ENCODE measurements at places on chromosomes 2 and 18.

- H3K27ac ChIP-seq: no peak overlapping the region
- H3K4me1 ChIP-seq: peaks cover 14% of the 10 kb centered on the region
- H3K4me3 ChIP-seq: peak overlapping the region; percentile 83
Measured at GRCh38 chr18:26656944-26657536, 108.7 kb upstream of the KCTD1 start.

- no peak overlapping the region for H3K27ac ChIP-seq
- H3K4me1 ChIP-seq: no peaks in the 10 kb centered on the region
- no peaks in the 10 kb centered on the region for H3K36me3 ChIP-seq
- DNase-seq: no peak
Measured at GRCh38 chr2:60538101-60538500, 15.4 kb downstream of the BCL11A start.

DNA sequence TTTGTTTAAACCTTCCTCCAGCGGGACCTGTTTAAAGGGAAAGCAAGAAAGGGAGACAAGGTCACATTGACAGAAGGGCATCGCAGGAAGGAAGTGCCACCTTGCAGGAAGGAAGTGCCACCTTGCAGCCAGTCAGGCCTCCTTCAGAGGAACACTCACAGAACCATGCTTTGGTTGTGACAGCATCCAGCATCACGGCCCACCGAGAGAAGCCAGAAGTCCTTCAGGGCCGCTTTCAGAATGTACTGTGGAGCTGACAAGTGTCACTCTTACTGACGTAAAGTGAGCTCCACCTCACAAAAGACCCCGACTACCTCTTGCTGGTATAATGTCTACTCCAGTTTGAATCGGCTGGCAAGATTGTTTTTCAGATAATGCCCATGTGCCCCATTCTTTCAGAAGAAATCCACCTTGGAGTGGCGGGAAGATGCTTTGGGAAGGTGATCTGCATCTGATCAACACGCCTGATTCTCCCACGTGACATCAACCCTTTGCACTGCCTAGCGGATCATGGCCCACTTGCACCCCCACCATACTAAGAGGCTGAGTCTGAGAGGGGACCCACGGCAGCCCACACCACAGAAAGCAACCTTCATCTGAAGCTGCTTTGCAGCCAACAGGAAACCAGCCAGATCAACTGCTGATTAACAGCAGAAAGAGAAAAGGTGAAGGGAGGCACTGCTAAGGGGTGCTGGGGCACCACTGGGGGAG is 99.8 kb downstream of the UXS1 start:
- peak overlapping the region; percentile 87 for H3K4me3 ChIP-seq
- H3K36me3 ChIP-seq: peaks cover 5% of the 10 kb centered on the region
- DNase-seq: peak; percentile 54
- peaks cover 65% of the 10 kb centered on the region for H3K4me1 ChIP-seq
- no peaks in the 10 kb centered on the region for H3K27me3 ChIP-seq

GRCh38 chr2:153474876-153475435 is 3.6 kb downstream of the RPRM start:
- no peak overlapping the region for H3K27ac ChIP-seq
- peaks cover 23% of the 10 kb centered on the region for H3K4me1 ChIP-seq
- no peak for DNase-seq
- H3K36me3 ChIP-seq: no peaks in the 10 kb centered on the region

- H3K4me3 ChIP-seq: no peak overlapping the region
- H3K27ac ChIP-seq: no peak overlapping the region
- no peak for DNase-seq
Measured at GRCh38 chr2:43161650-43162510, 64.5 kb downstream of the ZFP36L2 start.

- DNase-seq: no peak
- no peaks in the 10 kb centered on the region for H3K4me1 ChIP-seq
- H3K36me3 ChIP-seq: peaks cover 9% of the 10 kb centered on the region
Measured at GRCh38 chr2:231009236-231009919, 13.5 kb downstream of the SPATA3 start.

DNA sequence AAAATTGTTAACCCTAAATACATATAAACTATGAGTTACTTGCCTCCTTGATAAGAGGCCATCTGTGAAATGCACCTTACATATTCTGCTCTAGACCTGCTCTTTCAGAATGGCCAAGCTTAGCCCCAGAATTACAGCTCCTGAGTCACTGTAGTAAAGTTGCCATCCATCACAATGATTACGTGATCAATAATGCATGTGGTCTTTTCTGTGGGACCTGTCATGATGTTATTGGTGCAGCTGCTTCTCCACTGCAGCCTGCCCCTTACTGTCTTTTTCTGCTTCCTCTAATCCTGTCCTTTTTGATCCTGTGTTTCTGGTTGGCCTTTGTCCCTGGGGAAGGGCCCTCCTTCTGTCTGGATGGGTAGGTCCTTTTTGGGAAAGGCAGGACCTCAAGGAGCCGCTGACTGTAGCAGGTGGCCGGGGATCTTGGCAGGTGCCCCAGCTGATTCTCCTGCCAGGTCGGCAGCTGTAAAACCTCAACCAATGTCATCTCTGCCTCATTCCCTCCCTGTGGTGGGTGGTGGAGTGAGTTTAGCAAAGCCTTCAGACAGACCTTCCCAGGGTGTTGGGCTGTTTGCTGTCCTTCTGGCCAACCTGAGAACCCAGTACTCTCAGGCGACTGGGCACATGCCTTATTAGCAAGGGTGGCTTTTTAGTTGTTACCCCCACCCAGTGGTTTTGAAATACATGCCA is 126.2 kb upstream of the EML6 start:
- DNase-seq: peak; percentile 64
- no peaks in the 10 kb centered on the region for H3K27me3 ChIP-seq
- peak overlapping the region; percentile 88 for H3K4me3 ChIP-seq

- H3K4me3 ChIP-seq: peak overlapping the region; percentile 64
- no peak for DNase-seq
- peak overlapping the region; percentile 41 for H3K27ac ChIP-seq
- peaks cover 33% of the 10 kb centered on the region for H3K36me3 ChIP-seq
- peaks cover 69% of the 10 kb centered on the region for H3K4me1 ChIP-seq
Measured at GRCh38 chr2:191128172-191128910, 22.5 kb downstream of the STAT4 start.

GRCh38 chr2:37686792-37687526 is 15.5 kb upstream of the CDC42EP3 start:
- H3K4me1 ChIP-seq: peaks cover 54% of the 10 kb centered on the region
- H3K27me3 ChIP-seq: no peaks in the 10 kb centered on the region
- no peak overlapping the region for H3K4me3 ChIP-seq
- H3K36me3 ChIP-seq: peaks cover 9% of the 10 kb centered on the region
- H3K27ac ChIP-seq: no peak overlapping the region
- no peak for DNase-seq

- no peaks in the 10 kb centered on the region for H3K4me1 ChIP-seq
- H3K27ac ChIP-seq: no peak overlapping the region
- no peak overlapping the region for H3K4me3 ChIP-seq
Measured at GRCh38 chr2:138090330-138090729, 126.1 kb downstream of the HNMT start.

GRCh38 chr2:151991010-151991409 is 107.8 kb downstream of the CACNB4 start:
- H3K27me3 ChIP-seq: no peaks in the 10 kb centered on the region
- H3K4me1 ChIP-seq: no peaks in the 10 kb centered on the region
- no peaks in the 10 kb centered on the region for H3K36me3 ChIP-seq
- no peak overlapping the region for H3K27ac ChIP-seq

DNA sequence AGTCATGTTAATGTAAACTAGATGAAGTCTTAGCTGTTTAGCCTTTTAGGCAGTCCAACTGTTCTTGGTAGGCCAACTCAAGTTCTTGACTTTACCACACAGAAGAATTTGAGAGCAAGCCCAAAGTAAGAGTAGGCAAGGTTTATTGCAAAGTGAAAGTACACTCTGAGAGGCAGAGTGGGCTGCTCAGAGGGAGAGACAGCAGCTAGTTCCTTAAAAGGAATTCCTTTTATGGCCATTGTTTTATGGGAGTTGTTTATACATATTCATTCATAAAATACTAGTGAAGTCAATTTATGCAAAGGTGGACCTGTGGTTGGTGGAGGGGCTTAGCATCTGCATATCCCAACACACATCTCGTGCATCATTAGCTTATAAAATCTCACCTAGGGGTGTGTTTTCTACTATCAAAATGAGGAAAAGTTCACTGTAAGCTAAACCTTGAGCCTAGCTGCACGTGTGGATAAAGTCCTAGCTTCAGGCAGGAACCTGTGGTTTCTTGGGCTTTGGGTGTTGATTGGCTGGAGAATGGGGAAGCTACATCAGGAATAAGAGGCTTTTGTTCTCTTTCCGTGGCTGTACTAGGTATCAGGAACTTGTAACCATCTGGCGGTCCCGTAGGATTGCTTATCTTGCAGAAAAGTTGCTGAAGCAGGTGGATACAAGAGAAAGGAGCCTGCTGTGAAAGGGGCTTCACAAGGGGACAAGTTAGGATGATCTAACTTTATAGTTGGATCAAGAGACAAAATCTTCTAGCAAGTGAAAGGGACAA is 110.4 kb upstream of the GULP1 start:
- peak overlapping the region; percentile 28 for H3K27ac ChIP-seq
- no peak for DNase-seq
- H3K36me3 ChIP-seq: no peaks in the 10 kb centered on the region

DNA sequence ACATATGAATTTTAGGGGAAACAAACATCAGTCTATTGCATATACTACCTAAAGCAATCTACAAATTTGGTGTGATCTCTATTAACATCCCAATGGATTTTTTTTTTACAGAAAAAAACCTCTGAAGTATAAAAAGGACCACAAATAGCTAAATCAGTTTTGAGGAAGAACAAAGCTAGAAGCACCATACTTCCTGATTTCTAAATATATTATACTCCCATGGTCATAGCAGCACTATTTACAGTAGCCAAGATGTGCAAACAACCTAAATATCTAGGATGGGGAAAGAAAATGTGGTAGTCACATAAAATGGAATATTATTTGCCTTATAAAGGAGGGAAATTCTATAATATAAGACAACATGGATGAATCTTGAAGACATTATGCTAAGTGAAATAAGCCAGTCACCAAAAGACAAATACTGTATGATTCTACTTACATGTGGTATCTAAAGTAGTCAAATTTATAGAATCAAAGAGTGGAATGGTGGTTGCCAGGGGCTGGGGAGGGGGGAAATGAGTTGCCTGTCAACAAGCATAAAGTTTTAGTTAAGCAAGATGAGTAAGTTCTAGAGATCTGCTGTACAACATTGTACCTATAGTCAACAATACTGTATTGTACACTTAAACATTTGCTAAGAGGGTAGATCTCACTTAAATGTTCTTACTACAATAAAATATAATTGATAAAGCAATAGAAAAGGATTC is 17.6 kb upstream of the CASP8 start:
- no peak overlapping the region for H3K4me3 ChIP-seq
- H3K27me3 ChIP-seq: no peaks in the 10 kb centered on the region
- H3K27ac ChIP-seq: peak overlapping the region; percentile 67

DNA sequence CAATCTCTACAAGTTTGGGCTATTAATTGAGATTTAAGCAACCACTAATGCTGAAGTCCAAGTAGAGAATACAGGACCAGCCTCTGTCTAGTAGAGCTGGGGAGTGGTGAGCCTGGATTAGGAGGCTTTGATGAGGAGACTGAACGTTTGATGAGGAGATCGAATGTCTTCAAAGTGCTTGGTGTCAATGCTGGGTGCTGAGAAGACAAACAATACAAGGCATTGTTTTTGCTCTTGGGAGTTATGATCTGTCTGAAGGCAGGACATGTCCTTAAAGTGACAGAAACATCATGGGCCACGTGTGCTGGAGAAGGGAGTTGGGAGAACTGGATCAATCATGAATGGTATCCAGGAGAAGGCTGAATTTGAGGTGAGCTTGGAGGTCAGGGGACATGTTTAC is 143.6 kb downstream of the SPHKAP start:
- H3K27ac ChIP-seq: no peak overlapping the region
- no peaks in the 10 kb centered on the region for H3K27me3 ChIP-seq
- DNase-seq: no peak

- DNase-seq: no peak
- H3K36me3 ChIP-seq: no peaks in the 10 kb centered on the region
- H3K4me1 ChIP-seq: no peaks in the 10 kb centered on the region
- H3K27me3 ChIP-seq: no peaks in the 10 kb centered on the region
- H3K27ac ChIP-seq: no peak overlapping the region
- H3K4me3 ChIP-seq: no peak overlapping the region
Measured at GRCh38 chr2:27844821-27845255, 45.3 kb downstream of the RBKS start.

DNA sequence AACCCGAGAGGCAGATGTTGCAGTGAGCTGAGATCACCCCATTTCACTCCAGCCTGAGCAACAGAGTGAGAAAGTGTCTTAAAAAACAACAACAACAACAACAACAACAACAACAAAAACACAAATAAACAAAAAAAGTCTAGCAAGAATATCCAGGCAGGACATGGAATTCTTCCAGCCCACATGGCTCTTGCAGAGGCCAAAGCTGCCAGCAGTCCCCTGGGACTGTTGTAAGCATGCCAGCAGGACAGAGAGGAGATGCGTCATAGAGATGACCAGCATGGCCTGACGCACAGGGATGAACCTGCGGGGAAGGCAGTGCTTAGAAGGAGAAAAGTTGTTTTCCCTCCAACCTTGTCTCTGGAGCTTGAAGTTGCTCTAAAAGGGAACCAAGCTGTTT is 182.3 kb upstream of the PGAP1 start:
- no peaks in the 10 kb centered on the region for H3K27me3 ChIP-seq
- H3K27ac ChIP-seq: no peak overlapping the region
- no peaks in the 10 kb centered on the region for H3K36me3 ChIP-seq
- H3K4me1 ChIP-seq: peaks cover 9% of the 10 kb centered on the region

GRCh38 chr2:16525265-16525887 is 140.3 kb downstream of the CYRIA start:
- H3K4me3 ChIP-seq: no peak overlapping the region
- no peaks in the 10 kb centered on the region for H3K36me3 ChIP-seq
- H3K4me1 ChIP-seq: no peaks in the 10 kb centered on the region
- H3K27me3 ChIP-seq: peaks cover 3% of the 10 kb centered on the region

DNA sequence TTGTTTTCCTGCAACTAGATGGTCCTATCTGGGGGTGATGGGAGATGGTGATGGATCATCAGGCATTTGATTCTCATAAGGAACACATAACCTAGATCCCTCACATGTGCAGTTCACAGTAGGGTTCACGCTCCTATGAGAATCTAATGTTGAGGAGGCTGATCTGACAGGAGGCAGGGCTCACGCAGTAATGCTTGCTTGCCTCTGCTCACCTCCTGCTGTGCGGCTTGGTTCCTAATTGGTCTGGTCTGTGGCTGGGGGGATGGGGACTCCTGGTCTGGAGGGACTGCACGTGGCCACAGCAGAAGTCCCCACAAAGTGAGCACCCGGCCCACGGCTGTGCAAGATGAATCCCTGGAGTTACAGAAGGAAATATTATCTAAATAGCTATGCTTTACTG is 11.3 kb downstream of the MC5R start:
- H3K27ac ChIP-seq: no peak overlapping the region
- peaks cover 50% of the 10 kb centered on the region for H3K27me3 ChIP-seq
- no peak for DNase-seq
- no peaks in the 10 kb centered on the region for H3K4me1 ChIP-seq
- no peak overlapping the region for H3K4me3 ChIP-seq
- H3K36me3 ChIP-seq: no peaks in the 10 kb centered on the region

GRCh38 chr2:116935097-116935814 is 879.2 kb upstream of the DDX18 start:
- H3K27me3 ChIP-seq: no peaks in the 10 kb centered on the region
- no peaks in the 10 kb centered on the region for H3K4me1 ChIP-seq
- H3K27ac ChIP-seq: no peak overlapping the region
- no peak overlapping the region for H3K4me3 ChIP-seq
- no peaks in the 10 kb centered on the region for H3K36me3 ChIP-seq

- peaks cover 6% of the 10 kb centered on the region for H3K36me3 ChIP-seq
- H3K27ac ChIP-seq: no peak overlapping the region
- H3K4me1 ChIP-seq: peaks cover 6% of the 10 kb centered on the region
- no peak for DNase-seq
- no peak overlapping the region for H3K4me3 ChIP-seq
Measured at GRCh38 chr2:240210198-240210965, 69.9 kb upstream of the OTOS start.
